PC-3 (cell line): ENCODE measurements at places on chromosomes 7 and 10. TPM values are rescaled to one million over a fixed set of nuclear protein-coding genes. Genes with fewer than 3 reads are reported as not detected.

OR9A4 gene
- total RNA-seq, result not detected in 2 replicates

AOAH gene
- not detected in 2 replicates for total RNA-seq

GATA3 gene
- total RNA-seq, result 2.6 and 3.6 TPM in 2 replicates

PSD gene
- 0.22 and 0.23 TPM in 2 replicates for total RNA-seq

ITIH5 gene
- not detected in 2 replicates for total RNA-seq

WNT2 gene
- not detected in 2 replicates for total RNA-seq

VAX1 gene
- total RNA-seq, result 0.12 and 0.98 TPM in 2 replicates

DNA sequence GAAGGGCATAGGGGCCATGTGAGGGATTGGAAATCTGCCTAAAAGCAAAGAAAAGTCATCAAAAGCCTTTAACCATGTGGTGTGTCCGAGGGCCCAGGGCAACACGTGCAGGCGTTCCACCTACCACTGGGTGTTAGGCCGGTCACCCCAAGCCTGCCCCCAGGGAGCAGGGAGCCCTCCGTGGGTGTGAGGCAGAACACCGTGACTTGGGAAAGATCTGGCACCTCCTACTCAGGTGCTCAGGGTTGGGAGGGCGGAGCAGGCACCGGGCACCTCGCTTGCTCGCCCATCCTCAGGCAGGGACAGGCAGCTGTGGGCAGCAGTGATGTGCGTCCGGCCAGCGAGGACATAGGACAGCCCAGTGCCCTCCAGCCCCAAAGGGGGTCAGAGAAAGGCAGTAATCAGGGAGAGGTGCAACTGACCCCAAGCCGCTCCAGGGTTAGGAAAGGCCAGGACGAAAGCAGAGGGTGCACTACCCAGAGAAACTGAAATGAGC is 80.7 kb upstream of the CHST15 start:
- DNase-seq, result no peak

GRCh38 chr7:1550005-1550845 is 5.8 kb downstream of the TMEM184A start:
- no peak for DNase-seq

- no peak for DNase-seq
Measured at GRCh38 chr10:81704596-81704995, 170.4 kb upstream of the NRG3 start.

GRCh38 chr7:157219154-157219553 is 80.4 kb downstream of the UBE3C start:
- no peak for DNase-seq

DNA sequence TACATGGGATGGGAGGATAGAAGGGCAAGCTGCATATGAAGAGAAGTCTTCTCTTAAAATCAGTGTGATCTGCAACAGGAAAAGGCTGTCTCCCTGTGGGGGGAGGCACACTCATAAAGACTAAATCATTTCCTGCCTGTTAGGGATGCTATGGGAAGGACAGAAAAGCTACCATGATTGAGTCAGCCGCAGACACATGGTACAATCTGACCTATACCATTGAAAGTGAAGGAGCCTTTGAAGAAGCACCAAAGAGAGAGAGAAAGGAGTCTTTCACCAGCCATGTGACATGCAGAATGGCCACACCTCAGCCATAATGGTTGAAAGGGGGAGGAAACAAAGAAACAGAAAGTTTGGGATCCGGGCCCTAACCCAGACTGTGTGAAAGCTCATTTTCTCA is 29.1 kb downstream of the NUDCD3 start:
- DNase-seq, result peak; percentile 43

- no peak for DNase-seq
Measured at GRCh38 chr10:37747081-37747480, 110.3 kb downstream of the ZNF248 start.

DNA sequence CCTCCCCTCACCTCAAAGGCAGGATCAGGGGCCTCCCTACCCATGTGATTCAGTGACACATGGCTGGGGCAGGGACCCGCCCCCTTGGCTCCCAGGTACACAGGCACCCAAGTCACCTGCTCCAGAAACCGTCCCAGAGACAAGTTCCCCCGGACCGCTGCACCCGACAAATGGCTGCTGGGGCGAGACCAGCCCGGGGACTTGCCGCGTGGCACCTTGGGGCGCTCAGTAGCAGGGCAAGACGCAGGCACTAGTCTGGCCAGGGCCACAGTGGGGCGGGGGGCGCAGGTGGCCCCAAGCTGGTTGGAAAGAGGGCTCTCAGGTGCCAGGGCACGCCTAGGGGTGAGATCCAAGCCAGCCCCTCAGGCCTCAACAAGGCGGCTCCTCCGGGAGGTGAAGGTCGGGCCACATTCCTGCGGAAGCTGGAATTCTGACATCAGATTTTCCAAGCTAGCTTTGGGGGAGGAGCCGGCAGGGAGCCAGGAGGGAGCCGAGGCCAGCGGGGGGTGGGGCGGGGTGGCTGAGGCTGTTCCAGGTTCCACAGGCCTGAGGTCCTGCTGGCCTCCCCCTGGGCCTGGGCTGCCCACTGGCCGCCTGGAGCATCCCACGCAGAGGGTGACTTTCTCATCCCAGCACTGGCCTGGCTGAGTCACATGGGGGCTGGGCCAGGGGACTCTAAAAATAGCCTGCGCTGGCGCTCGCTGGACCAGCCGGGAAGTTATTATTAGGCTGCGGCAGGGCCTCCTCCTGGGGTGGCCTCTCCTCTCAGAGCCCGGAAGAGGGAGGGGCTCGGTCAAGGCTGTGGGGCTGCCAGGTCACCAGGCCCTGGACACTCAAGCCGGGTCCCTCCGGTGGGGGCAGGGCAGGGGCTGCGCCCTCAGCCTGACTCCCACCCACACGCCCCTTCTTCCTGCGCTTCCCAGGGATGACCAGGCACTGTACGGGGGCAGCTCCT is 20.5 kb upstream of the INPP5A start:
- peak; percentile 75 for DNase-seq

- no peak for DNase-seq
Measured at GRCh38 chr7:34177476-34177875, 272.1 kb downstream of the BMPER start.

DNA sequence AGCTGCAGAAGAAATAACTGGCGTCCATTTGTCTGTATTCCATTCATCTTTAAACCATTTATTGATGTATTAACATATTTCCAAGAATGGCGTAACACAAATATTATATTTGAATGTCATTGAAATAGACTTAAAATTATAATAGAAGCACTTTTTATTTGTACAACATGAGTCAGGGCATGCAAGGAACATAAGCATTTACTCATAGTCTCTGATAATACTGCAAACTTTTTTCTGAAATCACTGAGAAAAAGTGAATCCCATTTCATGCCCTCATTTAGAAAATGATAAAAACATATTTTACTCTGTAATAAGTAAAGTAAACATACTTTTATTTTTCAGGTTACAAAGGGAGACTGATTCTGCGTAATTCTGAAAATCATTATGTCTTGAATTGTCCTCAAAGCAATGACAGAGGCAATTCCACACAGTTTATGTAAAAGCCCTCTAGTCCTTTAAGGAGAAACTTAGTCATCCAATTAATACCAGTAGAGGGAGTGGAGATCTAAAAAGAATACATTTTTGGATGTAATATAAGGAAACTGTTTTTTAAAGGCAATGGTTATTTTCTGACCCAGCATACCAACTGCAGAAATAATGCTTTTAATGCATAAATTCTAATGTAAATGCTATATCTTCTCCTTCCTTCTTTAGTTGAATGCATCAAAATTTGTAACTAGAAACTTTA is 58.1 kb downstream of the AGMO start:
- DNase-seq, result peak; percentile 43

- peak; percentile 23 for DNase-seq
Measured at GRCh38 chr7:157224627-157225026, 85.9 kb downstream of the UBE3C start.

GRCh38 chr10:74683067-74683466 is 143.3 kb upstream of the KAT6B start:
- no peak for DNase-seq
